Activated effector memory CD4-positive, alpha-beta T cell treated with anti-CD3 and anti-CD28 coated beads, Interleukin-2, amount 50 U/mL, for 16 hours (primary cell): ENCODE measurements at places on chromosomes 3 and 15.

GRCh38 chr15:65963911-65964482 is 94.7 kb downstream of the RAB11A start:
- no peak for DNase-seq

DNA sequence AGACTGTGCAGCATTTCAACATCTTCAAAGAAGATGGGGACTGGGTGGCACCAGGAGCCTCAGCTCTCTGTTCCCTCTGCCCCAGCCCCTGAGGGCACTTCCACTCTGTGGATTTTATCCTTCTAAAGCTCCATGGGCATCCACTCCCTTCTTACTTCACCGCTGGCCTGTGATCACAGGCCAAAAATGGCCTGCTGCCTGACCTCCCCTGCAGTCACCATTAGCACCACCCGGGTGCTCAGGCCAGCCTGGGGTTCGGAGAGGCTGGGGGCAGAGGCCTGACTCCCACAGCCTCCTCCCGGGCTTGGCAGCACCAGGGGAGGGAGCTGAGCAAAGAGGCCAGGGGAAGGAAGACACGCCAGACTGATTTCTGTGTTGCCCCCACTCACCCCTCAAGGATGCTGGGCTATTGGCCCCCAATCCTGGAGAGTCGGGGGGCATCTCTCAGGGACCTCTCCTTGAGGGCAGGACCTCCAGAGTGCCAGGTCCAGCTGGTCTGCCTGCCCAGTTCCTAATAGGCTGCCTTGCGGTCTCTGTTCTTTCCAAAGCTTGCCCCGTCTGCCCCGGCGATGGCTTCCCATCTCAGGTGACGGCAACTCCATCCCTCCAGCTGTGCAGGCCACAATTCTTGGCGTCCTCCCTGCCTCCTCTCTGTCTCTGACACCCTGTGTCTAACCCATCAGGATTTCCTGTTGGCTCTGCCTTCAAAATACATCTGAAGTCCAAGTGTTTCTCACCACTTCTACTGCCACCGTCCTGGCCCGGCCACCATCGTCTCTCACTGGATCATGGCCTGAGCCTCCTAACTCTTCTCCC is 67.1 kb downstream of the EXOG start:
- peak; percentile 47 for DNase-seq

DNA sequence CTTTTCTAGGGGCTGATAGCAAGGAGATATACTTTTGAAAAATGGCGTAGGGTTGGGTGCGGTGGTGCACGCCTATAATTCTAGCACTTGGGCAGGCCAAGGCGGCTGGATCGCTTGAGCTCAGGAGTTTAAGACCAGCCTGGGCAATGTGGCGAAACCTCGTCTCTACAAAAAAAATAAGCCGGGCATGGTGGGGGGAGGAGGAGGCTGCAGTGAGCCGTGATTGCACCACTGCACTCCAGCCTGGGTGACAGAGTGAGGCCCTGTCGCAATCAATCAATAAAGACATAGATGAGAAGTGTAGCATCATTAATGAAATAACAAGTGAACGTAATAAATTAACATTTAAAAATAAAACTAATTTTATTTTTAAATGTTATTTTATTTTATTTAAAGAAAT is 134.6 kb downstream of the SLCO3A1 start:
- DNase-seq: no peak

GRCh38 chr3:25453619-25454004 is 25.5 kb downstream of the RARB start:
- no peak for DNase-seq

DNA sequence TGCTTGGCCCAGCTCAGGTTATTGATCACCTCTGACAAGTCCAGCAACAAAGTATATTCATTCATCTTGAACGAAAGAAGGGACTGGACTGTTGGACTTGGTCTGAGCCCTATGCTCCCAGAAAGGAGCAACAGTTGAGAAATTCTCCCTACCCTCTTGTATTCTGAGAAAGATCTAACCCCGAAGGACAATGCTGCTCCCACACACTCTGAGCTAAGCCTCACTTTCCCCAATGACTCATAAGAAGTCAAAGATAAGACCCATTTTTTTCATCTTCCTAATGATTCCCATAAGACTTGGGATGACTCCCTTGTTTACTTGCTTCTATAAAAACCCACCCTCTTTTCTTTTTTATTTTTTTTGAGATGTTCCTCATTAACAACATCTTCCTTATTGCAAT is 549.4 kb upstream of the MDFIC2 start:
- no peak for DNase-seq

DNA sequence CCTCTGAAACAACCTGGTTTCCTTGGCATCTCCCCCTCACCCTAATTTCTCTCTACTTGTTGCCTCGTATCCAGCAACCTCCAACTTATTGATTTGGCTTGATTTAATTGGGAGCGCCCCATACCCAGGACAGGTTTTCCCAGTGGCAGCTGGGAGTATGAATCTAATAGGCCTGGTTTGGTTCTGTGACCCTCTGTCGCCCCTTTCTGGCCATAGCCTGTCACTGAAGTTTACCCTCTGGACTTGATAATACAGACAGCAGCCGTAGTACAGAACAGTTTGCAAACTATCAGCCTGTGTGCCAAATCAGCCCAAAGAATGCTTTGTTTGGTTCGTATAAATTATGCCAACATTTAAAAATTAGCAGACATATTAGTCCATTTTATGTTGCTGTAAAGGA is 525.1 kb upstream of the GOLIM4 start:
- no peak for DNase-seq

GRCh38 chr15:56732135-56732885 is 999 bp downstream of the ZNF280D start:
- DNase-seq: peak; percentile 63

DNA sequence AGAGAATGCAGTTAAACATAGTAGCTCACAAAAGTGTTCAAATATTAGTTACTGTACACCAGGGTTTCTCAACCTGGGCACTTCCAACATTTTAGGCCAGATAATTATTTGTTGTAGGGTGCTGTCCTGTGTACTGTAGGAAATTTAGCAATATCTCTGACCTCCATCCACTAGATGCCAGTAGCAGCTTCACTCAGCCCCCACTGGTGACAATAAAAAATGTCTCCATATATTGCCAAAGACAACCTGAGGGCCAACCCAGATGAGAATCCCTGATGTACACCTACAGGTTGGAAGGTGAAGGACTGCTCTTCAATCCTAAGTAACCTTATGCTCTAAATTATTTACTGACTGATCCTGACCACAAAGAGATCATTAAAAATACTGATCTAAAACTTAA is 32.5 kb downstream of the DCUN1D1 start:
- DNase-seq: no peak
